NCI-H2227 treated with DMSO at 0.1 percent for 48 hours (cell line): ENCODE measurements at places on chromosomes 5 and 9.

GRCh38 chr9:95206143-95206542 is 111.4 kb downstream of the FANCC start:
- DNase-seq = no peak

DNA sequence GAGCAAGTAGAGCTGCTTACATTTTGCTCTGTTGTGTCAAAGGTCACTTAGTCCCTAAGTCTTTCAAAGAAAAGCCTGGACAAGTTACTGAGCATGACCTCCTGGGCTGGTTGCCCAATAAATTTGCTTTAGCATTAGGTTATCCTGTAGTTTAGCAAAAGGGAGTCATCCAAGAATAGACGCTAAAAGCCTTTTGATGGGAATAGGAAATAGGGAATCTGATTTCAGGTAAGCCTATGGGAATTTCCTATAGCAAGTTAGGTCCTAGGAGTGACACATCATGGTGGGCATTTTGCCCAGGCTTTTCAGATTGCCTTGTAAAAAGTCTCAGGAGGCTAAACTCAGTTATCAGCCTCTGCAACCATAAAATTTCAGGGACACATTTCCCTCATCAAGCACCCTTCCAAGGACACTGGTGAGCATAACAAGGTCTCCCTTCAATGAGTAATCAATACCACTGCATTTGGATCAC is 67.6 kb upstream of the RANBP3L start:
- DNase-seq = no peak

GRCh38 chr5:86532429-86532828 is 85.3 kb upstream of the COX7C start:
- no peak for DNase-seq

DNA sequence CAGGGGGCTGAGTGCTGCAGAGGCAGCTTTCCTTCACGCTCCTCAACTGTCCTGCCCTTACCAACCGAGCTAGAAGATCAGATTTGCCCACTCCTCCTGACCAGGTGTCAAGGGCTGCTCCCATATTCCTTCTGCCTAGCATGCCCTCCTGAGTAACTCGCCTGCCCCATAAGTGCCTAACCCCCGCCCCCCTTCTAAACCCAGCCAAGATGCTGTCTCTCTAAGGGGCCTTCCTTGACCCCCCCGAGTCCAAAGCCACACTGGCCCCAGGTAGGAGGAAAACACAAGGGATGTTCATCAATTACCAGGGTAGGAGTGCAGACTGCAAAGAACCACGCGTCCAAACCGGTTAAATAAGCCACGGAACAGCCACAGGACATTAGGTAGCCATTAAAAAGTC is 4.8 kb downstream of the CCDC69 start:
- DNase-seq = no peak

- no peak for DNase-seq
Measured at GRCh38 chr9:81855538-81855937, 72.7 kb upstream of the SPATA31D4 start.

- no peak for DNase-seq
Measured at GRCh38 chr5:143013176-143013891, 243.2 kb downstream of the ARHGAP26 start.

DNA sequence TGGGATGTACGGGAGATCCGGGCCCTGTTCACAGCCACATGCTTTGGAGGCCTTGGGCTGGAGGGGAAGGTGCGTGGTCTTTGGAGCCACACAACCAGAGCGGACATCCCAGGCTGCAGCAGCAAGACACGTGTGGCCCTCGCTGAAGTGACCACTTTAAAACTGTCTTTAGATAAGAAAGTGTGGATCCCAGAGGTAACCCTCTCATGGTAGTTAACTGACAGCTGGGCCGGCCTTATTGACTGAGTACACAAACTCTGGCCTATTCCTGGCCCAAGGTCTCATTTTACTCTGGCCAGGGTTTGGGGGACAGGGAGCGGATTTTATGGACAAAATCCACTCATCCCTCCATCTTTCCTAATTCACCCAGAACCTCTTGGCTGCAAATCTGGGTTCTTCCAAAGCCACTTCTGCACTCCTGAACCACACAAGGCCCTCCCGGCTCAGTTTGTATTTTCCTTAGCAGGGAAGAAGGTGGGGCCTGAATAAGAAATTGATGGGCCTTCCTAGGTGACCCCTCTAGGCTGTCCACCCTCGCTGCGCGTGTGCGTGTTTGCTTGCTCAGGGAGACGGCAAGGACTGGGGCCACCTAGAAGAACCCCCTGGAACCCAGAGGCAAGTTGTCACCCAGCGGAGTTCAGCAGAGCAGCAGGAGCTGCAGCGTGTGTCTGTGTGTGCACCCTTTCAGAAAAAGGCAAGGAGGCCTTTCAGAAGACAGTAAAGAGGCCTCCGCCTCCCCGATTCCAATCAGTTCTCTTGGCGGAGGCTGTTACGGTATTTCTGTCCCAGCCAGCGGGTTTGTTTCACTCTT is 73.3 kb upstream of the ORM1 start:
- DNase-seq = no peak

DNA sequence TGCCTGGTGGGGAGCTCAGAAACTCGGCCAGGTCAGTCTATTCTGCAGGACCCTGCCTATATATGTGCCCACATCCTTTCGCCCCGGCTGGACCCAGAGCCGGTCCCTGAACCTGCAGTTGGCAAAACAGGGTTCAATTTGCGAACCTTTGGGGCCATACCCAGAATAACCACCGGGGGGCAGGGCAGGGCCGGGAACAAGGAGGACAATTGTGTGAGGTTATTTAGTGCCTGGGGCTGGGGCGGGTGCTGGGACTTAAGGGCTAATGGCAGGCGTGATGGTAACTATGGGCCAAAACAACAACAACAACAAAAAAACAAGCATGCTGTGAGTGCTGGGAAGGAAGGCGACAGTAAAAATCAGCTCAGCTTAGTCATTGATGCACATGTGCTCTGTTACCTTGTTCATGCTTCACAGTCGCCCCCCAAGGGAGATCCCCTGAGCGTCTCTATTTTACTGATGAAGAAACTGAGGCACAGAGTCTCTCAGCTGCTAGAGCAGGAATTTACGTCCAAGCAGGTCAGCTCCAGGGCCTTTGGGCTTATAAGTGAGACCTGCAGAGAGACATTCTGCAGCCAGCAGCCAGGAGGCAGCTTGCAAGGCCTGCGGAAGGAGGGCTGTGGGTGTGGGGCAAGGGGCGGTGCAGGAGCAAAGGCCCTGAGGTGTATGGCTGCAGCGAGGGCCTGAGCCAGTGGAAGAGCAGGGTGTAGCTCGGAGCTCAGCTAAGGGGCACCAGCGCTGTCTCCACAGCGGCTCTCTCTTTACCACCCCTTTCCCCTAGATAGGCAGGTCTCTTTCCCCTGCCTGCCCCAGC is 106.0 kb downstream of the PHF2 start:
- peak; percentile 18 for DNase-seq

GRCh38 chr5:60066502-60066901 is 173.0 kb upstream of the PDE4D start:
- no peak for DNase-seq

DNA sequence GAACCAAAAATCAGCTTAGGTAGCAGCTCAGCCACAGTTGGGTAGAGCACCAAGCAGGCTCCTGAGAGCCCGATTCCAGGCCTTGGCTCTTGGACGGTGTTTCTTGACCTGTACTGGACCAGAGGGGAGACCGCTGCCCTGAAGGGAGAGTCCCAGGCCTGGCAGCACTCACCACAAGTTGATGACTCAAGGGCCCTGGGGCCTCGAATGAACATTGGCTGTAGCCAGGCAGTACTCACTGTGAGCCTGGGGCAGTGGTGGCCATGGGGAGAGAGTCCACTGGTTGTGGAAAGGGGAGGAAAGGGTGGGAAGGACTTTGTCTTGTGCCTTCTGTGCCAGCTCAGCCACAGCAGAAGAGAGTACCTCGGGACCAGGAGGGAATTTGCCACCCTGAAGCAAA is 166.1 kb downstream of the EDIL3 start:
- no peak for DNase-seq

- DNase-seq = no peak
Measured at GRCh38 chr9:126705767-126706697, 92.3 kb downstream of the LMX1B start.

- no peak for DNase-seq
Measured at GRCh38 chr5:10400411-10400810, 41.3 kb upstream of the ROPN1L start.

DNA sequence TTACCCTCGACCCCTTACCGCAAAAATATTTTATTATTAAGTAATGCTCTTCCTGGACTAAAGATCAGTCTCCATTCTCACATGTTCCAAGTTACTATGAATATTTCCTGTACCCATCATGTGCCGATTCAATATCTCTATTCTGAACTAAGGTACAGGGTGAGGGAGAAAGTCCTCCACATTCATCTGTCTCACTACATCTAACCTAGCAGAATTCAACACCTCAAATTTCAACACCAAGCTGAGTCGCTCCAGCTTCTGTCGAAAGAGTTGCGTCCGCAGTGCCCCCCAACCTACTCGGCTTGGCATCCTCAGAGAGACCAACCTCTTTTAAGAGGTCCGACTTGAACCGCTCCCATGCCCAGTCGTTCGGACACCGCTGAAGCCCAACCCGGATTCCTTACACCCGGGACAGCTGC is 1.0 kb downstream of the CERT1 start:
- DNase-seq = no peak

GRCh38 chr9:23683611-23684061 is 142.4 kb downstream of the ELAVL2 start:
- DNase-seq = no peak

- DNase-seq = no peak
Measured at GRCh38 chr9:84567805-84568204, 101.7 kb upstream of the NTRK2 start.

- no peak for DNase-seq
Measured at GRCh38 chr5:100877274-100877673, 25.8 kb downstream of the ST8SIA4 start.

DNA sequence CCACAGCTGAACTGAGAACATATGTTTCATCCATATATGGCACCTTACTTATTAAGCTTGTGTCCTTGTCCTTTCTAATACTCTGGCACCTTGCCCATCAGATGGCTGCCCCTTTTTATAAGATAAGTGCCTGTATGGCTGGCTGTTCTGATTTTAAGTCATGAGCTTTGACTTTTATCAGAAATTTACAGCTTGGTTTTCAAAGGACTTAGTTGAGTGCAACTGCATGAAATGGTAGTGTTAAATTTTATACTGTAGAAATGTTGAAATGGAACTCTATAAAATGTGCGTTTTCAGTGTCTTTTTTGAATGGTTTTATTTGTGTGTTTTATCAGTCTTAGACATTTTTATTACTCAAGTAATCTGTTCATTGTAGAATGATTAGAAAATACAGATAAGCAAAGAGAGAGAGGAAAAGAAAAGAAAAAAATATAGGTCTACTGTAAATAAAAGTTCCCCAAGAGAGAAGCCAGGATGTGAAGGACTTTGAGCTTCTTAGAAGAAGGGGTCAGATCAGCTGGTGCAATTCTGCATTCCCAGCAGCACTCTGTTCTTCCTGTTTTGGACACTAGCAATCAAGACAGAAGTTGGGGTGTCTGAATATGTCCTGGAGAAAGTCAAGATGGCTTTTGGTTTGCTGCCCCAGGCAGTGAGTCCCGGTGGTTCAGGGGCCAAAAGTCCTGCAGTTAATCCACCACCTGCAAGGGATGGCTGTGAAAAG is 38.9 kb downstream of the ARHGAP26 start:
- DNase-seq = no peak

DNA sequence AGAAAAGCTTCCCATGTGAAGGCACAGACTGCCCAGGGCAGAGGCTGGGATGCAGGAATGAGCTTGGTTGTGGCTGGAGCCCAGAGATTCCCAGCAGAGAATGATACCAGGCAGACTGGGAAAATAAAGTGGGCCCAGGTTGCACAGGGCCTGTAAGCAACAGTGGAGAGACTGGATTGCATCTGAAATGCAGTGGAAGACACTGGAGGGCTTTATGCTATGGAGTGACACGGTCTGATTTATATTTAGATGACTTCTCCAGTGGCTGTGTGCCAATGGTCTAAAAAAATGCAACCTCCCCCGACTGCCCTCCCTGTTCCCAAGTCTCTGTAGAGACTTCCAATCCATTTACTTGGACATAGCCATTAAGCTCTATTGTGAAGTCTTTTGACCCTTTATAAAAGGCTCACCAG is 951.1 kb upstream of the DMAC1 start:
- peak; percentile 50 for DNase-seq

- peak; percentile 26 for DNase-seq
Measured at GRCh38 chr5:851553-851952, 767 bp upstream of the ZDHHC11 start.

- no peak for DNase-seq
Measured at GRCh38 chr9:32463500-32464293, 62.3 kb downstream of the RIGI start.

GRCh38 chr5:140391312-140391711 is 10.3 kb upstream of the ANKHD1 start:
- DNase-seq = no peak

DNA sequence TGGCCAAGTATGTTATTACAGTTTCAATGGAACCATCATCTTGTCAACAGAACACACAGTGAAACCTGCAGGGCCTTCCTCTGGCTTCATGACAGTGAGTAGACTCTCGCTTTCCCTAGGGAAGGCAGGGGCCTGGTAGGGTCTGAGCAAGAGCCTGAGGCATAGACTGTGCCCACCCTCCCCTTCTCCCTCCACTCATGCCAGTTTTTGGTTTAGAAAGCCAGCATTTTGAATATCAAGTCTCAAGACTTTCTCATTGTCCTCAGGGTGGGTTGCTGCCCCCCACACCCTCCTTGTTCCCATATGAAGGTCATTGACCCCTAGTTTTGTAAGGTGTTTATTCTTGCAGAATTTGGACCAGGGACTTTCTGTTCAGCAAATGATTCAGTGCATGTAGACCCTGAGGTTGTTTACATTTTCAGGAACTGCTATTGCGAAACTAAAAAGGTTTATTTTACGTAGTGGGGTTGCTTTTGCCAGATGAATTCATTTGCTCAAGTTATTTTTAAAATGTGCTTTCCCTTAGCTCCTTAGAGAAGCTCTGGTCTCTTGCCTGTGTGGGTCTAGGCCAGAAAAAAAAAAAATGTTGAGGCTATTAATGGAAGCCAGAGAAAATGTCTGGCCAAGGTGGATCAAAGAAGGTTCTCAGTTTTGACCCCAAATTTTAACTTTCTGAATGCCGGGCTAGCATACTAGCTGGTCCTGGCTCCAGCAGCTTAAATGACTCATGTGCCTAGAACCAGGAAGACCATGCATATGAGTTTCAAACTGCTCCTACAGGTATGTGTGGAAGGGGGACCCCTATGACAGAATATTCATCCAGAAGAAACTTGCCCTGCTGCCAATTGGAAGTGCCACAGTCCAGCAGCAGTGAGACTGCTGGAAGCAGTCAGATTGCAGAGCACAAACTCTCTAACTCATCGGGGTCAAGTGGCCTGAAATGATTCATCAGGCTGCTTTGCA is 10.1 kb upstream of the MOB3B start:
- DNase-seq = no peak

DNA sequence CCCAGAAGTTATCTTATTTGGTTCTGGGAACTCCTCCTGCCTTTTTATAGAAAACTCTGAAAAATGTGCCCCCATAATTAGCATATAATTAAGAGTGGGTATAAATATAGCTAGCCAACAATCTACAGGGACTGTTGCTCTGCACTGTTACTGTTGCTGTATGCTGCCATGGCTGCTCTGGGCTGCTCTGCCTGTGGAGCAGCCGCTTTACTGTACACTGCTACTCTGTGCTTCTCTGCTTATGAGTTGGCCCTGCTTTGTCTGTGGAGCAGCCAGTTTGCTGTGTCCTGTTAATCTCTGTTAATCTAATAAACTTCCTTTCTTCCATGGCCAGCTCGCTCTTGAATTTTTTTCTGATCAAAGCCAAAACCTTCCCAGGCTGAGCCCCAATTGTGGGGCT is 2244.0 kb upstream of the ACO1 start:
- DNase-seq = no peak
